Astrocyte (in vitro differentiated cells and primary cell): ENCODE measurements at places on chromosomes 6 and 20. TPM values are rescaled to one million over a fixed set of nuclear protein-coding genes. Genes with fewer than 3 reads are reported as not detected.
A peak's percentile ranks its signal among the peaks of the same experiment; 100 is the strongest.

- DNase-seq, result no peak
Measured at GRCh38 chr20:48467622-48468021, 360.2 kb downstream of the PREX1 start.

GRCh38 chr6:34648806-34649205, 47.8 kb downstream of the ILRUN start:
- no peak for DNase-seq

Gene ME1
- total RNA-seq, result 34.5 and 38.5 TPM in 2 replicates

- DNase-seq, result no peak
Measured at GRCh38 chr6:124991764-124992295, 29.6 kb downstream of the RNF217 start.

- peak; percentile 64 for DNase-seq
Measured at GRCh38 chr6:56637640-56638039, 5.0 kb downstream of the DST start.

- DNase-seq, result no peak
Measured at GRCh38 chr20:25325997-25326396, 64.6 kb downstream of the ABHD12 start.

DNA sequence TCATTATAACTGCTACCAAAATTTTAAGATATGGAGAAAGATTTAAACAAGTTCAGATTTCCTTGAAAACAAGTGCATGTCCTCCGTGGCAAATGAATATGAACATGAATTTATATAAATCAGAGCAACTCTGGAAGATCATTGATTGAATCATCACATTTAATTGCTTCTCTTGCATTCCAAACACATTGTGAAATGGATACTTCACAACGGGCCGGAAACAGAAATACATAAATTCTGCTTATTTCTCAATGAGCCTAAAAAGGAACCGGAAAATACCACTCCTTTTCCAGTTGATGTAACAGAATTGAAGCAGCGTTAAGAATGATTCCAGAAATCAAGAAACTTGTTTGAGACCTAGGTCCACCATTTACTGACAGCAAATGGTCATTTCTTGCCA, 134.6 kb upstream of the BTN3A2 start:
- DNase-seq, result no peak

DNA sequence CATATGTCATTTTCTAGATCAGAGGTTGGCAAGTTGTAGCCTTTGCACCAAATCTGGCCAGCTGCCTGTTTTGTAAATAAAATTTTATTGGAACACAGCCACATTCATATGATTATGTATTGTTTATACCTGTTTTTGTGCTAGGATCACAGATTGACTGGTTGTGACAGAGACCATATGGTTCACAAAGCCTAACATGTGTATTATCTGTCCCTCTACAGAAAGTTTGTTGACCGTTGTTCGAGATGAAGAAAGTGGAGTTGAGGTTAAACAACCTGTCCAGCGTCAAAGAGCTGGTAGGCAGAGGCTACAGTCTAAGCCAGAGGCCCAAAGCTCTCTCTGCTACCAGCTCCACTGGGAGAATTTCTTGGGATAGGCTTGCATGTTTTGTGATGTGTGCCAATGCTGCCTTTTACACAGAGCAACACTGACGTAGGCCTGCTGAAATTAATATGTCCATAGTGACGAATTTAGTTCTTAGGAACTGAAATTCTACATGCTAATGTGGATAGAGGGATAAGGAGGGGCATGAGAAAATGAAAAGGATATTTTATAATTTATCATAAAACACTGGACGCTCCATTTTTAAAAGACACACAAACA, 11.7 kb upstream of the IGF2R start:
- no peak for DNase-seq

Gene MYL9
- 1,166 and 1,247 TPM in 2 replicates for total RNA-seq

DNA sequence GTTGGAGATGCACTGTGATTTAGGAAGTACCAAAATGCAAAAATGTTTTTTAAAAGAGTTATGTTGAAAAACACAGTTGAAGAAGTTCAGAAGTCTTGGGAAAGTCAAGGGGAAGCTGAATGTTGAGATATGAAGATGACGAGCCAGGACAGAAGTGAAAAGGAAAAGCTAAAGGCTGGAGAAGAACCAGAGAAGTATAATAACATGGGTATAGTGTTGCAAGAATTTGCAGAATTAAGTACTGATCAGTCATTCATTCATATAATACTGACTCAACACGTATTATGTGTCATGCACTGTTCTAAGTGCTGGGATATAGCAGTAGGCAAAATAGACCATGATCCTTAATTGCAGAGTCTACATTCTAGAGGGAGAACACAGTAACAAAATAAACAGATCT, 432.8 kb downstream of the CDC5L start:
- DNase-seq, result peak; percentile 10

- no peak for DNase-seq
Measured at GRCh38 chr6:167275436-167275835, 15.7 kb upstream of the UNC93A start.

DNA sequence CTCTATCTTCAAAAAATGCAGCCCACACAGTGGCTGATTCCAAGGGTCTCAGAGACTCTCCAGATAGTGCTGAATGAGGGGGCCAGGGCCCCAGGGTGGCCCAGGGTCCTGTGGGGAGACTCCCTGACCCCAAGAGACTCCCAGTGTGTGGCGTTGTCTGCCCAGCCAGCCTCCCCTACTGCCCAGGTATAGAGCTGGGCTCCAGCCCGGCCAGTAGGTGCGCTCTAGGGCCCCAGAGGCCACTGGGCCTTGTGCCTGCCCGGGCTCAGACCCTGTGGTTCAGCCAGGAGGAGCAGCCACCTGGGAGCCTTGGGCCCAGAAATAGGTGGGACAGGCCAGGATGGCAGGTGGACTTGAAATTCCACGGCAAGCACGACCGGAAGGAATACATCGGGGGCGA, 30.3 kb upstream of the GATA5 start:
- DNase-seq, result no peak

DNA sequence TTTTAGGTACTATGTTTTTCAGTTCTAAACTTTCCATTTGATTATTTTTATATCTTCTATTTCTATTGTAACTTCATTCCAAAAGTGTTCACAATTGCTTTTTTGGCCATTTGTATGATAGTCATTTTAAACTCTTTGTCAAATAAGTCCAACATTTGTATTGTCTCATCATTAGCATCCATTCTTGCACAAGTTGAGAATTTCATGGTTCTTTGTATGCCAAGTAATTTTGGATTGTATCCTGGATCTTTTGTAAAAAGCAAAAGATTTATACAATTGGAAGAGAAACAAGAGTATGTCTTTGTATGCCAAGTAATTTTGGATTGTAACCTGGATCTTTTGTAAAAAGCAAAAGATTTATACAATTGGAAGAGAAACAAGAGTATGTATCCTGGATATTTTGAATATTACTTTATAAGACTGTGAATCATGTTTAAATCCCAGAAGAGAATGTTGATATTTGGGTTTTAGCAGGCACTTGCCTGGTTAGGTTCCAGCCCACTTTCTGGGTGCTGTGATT, 36.9 kb upstream of the NT5E start:
- no peak for DNase-seq

Gene EFCAB8
- total RNA-seq, result 0.41 and 0.65 TPM in 2 replicates

DNA sequence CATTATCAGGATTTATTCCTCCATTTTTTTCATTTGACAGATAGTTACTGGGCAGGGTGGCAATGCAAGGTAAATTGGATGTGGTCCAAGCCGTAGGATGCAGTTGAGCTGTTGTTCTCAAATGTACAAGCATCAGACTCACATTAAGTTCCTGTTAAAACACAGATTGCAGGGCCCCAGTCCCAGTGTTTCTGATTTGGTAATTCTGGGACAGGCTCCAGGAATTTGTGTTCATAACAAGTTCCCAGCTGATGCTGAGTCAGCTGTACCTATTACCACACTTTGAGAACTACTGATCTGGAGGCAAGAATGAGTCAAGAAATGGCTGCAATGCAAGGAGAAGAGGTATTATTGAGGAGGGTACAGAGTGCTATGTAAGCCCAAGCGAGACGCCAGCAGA, 11.7 kb downstream of the TMEM244 start:
- DNase-seq, result peak; percentile 74

DNA sequence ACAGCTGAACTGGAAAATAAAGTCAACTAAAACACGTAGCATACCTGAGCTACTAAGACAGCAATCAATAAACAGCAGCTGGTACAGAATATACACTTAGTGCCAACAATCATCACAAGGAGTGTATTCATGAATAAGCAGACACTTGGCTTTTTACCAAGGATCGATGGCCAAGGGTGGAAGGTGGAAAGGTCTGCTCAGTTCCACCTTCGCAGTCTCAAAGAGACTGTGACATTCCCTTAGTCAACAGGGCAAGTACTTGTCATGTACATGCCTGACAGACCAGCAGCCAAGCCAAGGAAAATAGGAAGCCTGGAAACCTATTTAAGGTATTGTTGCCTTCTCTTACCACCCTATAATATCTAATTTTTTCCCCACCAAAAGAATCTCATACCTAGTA, 21.4 kb downstream of the HBS1L start:
- no peak for DNase-seq

GRCh38 chr6:161561908-161562307, 288.0 kb upstream of the AGPAT4 start:
- no peak for DNase-seq

Gene MYLK2
- 2.1 and 3.1 TPM in 2 replicates for total RNA-seq

GRCh38 chr20:45487231-45487635, 17.7 kb downstream of the WFDC2 start:
- DNase-seq, result no peak

Gene OR12D3
- not detected in 2 replicates for total RNA-seq

Gene BPIFB4
- not detected in 2 replicates for total RNA-seq

- DNase-seq, result peak; percentile 4
Measured at GRCh38 chr6:153956808-153957207, 82.2 kb upstream of the OPRM1 start.

Gene SCUBE3
- total RNA-seq, result 8.5 and 10.1 TPM in 2 replicates

- peak; percentile 50 for DNase-seq
Measured at GRCh38 chr6:22784601-22785410, 215.4 kb downstream of the HDGFL1 start.

GRCh38 chr6:16319813-16320532, 81.6 kb downstream of the GMPR start:
- DNase-seq, result peak; percentile 97

GRCh38 chr6:158131926-158132325, 36.1 kb downstream of the SERAC1 start:
- DNase-seq, result no peak

DNA sequence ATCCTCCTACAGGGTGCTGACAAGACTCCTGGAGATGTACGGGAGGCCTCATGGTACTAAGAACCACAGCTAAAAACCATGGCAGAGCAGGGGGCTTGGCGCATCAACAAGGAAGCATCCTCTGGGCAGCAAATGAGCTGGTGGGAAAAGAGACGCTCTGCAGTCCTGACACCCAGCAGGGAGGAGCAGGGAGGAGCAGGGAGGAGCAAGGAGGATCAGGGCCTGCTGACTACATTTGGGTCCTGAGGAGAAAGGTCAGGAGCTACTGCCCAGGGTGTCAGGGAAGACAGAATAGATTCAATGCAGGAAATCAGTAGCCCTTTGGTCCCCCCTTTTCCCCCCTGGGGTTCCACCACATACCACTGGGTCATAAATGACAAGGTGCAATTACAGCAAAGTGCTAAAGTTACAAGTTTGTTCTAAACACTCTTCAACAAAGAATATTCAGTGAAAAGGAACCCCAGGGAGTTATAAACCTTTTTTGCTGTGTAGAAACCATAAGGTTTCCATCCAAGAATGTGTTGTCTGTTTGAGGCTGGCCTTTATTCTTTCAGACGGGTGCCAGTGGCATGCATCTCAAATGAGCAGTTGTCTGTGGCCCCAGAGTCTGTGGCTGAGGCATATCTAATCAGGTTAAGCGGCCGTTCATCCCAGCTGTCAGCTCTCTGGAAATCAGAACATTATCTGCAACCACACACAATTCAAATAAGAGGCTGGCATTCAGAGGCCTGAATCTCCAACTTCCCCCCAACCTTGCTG, 325.0 kb downstream of the CDC5L start:
- DNase-seq, result peak; percentile 63

Gene F13A1
- total RNA-seq, result 10.1 and 16.7 TPM in 2 replicates

Gene SDC4
- total RNA-seq, result 125 and 135 TPM in 2 replicates

DNA sequence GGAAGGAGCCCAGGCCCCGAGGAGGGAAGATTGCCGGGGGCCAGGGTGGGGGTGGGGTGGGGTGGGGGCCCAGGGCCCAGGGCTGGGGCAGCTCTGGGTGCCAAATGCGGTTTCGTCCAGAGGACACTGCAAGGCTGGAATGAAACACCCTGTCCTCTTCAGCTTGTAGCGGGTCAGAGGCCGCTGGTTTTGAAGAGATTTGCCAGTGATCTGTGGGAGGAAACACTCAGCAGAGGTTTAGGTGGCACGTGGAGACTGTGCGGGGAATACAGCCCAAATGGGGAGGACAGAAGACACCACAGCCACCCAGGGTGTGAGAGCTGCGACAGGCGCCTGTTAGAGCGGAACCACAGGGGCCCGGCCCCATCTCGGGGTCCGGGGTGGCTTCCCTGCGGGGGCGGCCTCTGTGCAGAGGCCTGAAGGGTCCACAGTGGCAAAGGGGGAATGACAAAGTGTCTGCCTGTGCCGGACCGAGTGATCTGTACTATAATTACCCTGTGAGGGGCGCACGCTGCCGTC, 29.2 kb downstream of the FRMD1 start:
- DNase-seq, result no peak

- DNase-seq, result no peak
Measured at GRCh38 chr20:10613911-10614310, 59.9 kb downstream of the JAG1 start.

Gene BPIFA1
- not detected in 2 replicates for total RNA-seq

DNA sequence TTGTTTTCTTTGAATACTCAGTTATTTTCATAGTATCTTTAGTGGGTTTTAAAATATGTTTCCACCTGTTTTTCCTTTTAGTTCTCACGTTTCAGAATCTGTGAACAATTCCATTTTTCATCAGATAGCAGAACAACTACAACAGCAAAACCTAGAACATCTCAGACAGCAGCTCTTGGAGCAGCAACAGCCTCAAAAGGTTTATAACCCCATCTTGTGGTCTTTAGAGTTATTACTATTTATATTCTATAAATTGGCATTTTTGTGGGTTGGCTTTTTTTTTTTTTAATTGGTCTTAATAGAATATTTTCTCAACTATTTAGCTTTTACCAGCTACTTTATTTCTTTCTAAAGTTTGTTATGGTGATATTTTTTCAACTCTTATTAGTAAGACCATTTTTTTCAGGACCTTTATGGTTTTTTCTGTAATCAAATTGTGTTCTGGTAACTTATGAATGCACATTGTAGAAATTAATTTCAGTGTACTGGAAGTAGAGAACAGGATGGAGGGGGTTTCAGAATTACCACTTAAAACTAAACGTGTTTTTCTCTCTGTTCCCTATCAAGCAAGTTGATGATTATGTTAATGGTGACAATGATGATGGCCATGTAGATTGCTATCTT, 72.2 kb downstream of the SCAF8 start:
- DNase-seq, result peak; percentile 12

- peak; percentile 11 for DNase-seq
Measured at GRCh38 chr20:36435592-36436541, 105.5 kb upstream of the MYL9 start.

Gene FLRT3
- 6.9 and 14.6 TPM in 2 replicates for total RNA-seq

DNA sequence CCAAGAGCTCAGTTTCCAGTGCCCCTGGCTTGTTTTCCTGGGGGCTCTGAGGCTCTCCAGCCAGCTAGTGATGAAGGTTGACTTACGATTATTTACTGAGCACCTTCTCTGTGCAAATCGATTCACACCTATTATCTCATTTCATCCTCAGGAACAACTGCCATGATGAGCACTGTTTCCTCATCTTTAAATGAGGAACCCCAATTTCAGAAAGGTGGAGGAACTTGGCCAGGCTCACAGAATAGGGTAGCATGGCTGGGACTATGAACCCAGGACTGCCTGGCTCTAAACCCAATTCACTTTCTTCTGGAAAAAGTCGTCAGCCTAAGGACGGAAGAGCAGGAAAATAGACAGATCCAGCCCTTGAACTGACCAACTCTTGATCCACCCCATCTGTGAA, 3.5 kb upstream of the BPI start:
- DNase-seq, result no peak

GRCh38 chr6:169792306-169793015, 41.0 kb downstream of the ERMARD start:
- no peak for DNase-seq

Gene CTAGE9
- not detected in 2 replicates for total RNA-seq
